Tibial artery (tissue), 4 donors: ENCODE measurements at places on chromosomes 2 and 18.

DNA sequence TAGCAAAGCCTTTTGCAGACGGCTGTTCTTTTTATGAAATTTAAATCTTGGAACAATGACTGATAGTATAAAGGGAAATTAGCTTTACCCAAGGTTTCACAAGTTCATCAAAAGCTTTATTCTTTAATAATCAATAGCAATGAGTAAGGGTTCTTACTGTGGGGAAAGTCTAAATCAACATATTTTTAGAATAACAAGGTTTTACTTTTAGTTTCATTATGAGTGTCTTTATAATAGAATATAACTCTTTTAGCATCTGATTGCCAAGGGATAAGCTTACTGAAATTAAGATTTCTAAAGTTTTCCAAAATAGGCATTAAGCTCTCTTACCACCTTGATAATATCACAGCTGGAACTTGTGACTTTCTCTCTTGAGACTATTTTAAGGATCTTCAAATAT lies 1489.7 kb downstream of the LRP1B start:
- no peak for DNase-seq

DNA sequence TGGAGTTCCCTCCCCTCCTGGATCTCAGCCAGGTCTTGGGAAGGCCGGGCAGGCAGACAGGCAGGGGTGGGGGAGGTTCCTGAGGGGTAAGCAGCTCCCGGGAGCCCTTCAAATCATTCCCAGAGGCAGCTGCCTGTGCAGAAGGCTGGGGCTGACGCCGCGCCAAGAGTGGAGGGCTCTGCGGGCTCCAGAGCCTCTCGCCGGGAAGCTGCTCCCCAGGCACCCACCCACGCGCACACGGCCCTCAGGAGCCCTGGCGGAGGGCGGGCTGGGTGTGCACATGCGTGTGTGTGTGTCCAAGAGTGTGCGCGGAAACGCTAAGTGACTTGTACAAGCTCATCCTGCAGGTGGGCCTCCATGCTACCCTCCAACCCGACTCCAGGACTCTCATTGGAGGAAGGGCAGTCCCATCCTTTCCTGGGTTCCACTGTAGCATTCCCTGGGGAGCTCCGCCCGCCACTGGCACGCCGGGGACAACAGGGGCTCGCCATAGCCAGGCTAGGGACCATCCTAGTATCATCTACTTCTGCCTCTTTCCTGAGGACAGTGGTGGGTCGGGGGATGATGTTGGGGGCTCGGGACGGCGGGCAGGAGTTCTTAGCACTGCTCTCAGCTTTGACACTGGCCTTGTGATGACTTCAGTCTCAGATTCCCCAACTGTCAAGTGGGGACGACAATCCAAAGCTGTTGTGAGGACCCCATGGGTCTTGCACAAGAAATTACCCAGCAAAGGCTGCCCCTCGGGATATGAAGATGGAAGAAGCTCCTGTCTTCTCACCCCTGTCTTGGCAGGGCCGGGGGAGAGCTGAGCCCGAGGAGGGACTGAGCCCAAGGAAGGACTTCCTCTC lies 50.3 kb downstream of the INHBB start:
- DNase-seq: peak; percentile 16

GRCh38 chr18:9096685-9097084 lies 5.8 kb upstream of the NDUFV2 start:
- DNase-seq: no peak

- no peak for DNase-seq
Measured at GRCh38 chr2:238895361-238895882, 47.5 kb downstream of the TWIST2 start.

GRCh38 chr18:22831441-22831904 lies 101.7 kb upstream of the RBBP8 start:
- DNase-seq: no peak

- DNase-seq: no peak
Measured at GRCh38 chr2:188235364-188235763, 56.3 kb upstream of the GULP1 start.

DNA sequence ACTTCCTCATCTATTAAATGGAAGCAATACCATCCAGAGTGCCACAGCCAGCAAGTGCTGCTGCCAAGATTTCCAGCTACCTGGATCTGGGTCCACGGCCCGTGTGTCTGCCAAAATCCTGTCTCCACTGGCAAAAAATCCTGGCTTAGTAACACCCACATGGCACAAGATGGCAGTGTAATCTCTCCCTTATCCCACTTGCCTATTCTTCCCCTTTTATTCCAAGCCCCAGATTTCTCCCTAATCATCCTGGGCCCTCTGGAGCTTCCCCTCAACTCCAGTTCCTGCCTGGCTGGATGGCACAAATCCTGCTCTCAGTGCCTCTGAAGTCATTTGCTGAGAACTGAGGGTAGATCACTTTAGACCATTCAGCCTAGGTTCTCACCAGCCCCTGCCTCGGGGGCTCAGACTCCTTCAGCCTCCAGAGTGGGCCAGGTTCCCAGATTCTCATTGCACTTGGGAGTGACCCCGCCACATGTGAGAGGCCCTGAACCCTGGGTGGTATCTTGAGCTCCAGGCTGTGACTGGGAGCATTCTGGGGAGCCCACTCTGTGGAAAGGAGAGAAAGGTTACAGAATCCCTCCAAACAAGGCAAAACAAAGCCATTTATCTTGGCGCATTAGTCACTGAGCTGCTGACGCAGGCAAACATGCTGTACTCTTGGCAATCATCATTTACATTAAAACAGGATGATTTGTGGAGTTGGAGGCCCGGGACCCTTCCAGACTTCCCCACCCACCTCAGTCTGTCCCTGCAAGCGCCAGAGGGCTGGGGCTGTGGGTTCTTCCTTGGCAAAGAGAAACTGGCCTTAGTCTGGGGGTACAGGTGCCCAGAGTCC lies 325.8 kb downstream of the DYSF start:
- peak; percentile 43 for DNase-seq

GRCh38 chr2:41847744-41848441 lies 199.9 kb upstream of the PKDCC start:
- no peak for DNase-seq

GRCh38 chr2:72673279-72673678 lies 152.6 kb downstream of the EXOC6B start:
- no peak for DNase-seq

GRCh38 chr2:205133544-205133943 lies 548.8 kb upstream of the NRP2 start:
- no peak for DNase-seq

DNA sequence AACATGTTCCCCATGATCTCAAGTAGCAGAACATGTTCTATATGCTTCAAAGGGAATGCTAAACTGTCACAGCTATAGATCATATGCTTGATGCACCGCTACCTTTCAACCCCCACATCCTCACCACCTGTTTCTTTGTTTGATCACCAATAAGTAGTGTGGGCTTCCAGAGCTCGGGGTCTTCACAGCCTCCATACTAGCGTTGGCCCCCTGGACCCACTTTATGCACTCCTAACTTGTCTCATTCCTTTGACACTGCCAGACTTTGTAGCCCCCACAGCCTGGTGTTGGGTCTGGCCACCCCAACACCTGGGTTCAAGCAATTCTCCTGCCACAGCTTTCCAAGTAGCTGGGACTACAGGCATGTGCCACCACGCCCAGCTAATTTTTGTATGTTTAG lies 11.6 kb upstream of the RBM44 start:
- DNase-seq: no peak

DNA sequence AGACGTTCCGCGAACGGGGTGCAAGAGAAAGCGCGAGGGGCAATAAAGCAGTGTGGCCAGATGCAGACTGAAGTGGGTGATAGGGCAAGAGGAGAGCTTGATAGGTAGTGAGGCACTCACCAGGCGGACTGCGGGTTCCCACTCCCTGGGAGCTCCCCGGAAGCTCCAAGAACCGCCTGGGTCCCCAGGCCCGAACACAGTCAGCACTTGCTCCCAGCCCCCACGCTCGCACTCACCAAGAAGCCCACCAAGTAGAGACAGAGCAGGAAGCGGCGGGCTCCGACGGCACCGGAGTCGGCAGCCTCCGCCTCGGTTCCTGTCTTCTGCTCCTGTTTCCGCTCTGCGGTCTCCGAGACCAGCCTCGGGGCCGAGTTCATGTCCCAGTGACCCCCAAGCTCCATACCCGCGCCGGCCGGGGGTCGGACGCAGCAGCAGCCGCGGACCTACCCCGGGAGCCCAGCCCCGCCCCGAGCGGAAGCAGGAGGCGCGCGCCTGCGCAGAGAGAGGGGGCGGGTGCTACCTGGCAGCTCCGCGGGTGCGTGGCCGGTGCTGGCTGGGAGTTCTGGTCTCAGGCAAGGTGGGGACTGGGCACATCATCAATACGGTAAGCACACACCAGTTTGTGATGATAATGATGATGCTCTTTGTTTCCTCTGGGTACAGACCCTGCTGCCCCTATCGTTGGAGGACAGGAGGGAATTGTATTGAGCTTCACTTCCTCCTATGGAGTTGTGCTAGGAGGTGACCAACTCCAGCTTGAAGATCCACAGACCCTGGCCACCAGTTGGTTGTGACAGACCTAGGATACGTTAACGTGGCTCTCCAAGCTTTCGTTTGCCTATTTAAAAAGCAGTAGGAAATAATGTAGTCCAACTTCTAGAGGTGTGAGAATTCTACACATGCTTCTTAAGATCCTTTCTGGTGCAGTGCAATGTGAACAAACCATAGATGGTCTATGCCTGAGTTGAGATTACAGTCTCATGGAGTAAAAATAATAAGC lies 25.1 kb upstream of the TMEM182 start:
- peak; percentile 85 for DNase-seq

GRCh38 chr18:3262234-3263131 lies 550 bp downstream of the MYL12B start:
- DNase-seq: no peak

DNA sequence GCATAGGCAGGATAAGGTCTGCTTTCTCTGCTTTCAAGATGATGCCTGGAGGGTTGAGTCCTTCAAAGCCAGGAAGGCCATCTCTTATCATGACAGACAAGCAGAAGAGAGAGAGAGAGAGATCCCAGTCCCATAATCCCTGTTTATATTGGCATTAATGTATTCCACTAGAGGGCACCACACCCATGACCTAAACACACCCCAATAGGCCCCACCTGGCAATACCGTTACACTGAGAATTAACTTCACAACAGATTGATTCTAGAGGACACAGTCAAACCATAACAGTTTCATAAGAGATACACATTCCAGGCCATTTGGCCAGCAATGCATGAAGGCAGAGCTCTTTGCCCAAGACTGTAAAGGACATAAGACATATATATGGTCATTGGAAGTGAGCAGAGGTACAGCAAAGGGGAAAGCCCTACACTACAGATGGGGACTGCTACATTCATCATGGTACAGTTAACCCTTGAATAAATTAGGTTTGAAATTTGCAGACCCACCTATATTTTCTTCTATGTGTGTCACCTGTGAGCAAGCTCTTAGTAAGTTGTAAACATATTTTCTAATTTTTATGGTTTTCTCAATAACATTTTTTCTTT lies 1516.1 kb downstream of the RPIA start:
- no peak for DNase-seq

DNA sequence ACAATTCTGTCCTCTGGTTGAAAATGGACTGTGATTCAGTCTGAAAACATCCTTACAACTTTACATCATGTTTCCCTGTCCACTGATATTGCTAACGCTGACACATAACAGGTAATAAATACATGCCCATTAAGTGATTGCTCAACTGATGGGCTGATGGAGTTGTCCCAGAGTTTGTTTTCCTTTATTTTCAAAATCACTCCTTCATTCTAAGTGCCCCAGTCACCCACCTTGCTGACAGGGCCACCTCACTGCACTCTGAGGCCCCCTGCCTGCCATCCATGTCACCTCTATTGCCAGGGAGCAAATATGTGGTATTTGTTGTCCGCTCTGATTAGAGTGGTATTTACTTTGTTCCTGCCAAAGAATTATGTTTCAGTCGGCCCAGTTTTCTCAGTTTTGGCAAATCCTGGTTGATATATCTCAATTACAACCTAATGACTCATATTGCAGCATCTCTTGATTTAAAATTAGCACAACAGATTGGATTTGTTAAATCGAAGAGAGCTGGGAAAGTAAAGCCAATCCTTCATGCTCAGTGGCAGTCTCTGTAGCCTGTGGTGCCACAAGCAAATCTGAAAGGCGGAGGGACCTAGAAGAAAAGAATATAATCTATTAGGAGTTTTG lies 105.1 kb downstream of the RDH14 start:
- no peak for DNase-seq
